Progenitor cell of endocrine pancreas (in vitro differentiated cells): ENCODE measurements at places on chromosomes 2 and 18.

DNA sequence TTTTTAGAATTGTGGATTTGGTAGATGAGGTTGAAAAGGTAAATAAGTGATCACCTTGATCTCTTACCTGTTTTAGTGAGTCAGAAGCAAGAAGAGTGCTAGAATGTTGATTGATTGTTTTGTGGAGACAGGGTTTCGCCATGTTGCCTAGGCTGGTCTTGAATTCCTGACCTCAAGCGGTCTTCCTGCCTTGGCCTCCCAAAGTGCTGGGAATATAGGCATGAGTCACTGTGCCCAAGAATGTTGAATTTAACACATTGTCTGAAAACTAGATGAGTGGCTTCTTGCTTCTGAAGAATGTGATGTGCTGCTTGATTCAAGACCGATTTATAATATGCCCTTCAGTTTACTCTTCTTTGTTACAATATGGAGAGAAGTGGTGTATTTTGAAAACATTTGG, 121.3 kb downstream of the FMNL2 start:
- no peak for DNase-seq

GRCh38 chr2:148720501-148721001, 76.0 kb downstream of the EPC2 start:
- no peak for DNase-seq

GRCh38 chr2:229815858-229816257, 101.5 kb upstream of the DNER start:
- no peak for DNase-seq

GRCh38 chr18:46680784-46681695, 24.0 kb upstream of the LOXHD1 start:
- DNase-seq = no peak

DNA sequence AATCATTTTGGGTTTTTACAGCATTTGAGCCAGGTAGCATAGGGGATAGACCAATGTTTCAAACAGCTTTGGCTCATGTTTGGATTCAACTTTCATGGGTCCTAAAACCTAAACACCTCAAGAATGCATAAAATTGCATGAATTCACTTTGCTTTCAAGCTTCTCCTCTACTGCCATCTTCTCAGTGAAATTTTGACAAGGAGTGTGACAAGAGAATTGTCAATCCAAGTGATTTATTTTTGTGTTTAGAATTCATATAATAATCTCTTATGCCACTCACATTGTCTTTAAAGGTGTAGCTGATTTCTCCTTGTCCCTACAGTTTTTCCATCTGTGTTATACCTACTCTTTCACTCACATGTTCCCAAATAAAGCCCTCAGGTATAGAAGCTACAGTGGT, 264.8 kb upstream of the RND3 start:
- DNase-seq = no peak

- no peak for DNase-seq
Observed at GRCh38 chr2:101614127-101614759, 83.3 kb upstream of the MAP4K4 start.

DNA sequence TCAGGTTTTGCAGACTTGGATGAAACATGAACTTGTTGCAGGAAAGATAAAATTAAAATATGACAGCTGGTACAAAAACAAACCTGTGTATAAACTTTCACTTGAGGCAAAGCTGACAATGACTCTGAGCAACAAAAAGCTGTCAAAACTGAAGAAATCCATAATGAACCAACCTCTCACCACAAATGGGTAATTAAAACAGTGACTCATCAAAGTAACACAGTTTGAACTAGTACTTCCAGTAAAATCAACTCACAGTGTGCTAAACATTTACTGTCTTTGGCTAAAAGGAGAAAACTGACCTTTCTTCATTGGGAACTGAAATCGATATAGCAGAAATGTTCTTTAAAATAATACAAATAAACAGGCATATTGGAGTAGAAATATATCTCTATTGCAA, 209.7 kb downstream of the WDPCP start:
- no peak for DNase-seq

DNA sequence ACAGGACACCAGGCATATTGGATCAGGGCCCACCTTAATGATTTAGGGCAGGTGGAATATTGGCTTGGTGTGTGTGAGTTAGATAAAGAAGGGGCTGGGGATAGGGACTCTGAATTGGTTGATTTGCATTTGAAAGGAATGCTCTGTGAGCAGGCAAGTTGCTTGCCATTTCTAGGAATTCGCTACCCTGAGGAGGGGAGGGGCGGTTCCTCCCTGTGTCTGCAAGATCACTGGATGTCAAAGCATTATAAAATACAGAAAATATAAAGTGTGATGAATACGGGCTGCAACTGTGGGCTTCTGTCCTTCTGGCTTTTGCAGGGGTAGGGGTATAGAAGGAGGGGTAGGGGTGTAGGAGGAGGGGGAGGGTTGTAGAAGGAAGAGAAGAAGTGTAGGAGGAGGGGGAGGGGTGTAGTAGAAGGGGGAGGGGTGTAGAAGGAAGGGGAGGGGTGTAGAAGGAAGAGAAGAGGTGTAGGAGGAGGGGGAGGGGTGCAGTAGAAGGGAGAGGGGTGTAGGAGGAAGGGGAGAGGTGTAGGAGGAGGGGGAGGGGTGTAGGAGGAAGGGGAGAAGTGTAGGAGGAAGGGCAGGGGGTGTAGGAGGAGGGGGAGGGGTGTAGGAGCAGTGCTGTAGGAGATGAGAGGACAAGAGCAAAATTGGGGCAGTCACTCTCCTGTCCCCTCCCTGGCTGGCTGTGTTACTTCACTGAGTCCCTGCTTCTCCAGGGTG, 238.0 kb upstream of the COPS8 start:
- DNase-seq = no peak

DNA sequence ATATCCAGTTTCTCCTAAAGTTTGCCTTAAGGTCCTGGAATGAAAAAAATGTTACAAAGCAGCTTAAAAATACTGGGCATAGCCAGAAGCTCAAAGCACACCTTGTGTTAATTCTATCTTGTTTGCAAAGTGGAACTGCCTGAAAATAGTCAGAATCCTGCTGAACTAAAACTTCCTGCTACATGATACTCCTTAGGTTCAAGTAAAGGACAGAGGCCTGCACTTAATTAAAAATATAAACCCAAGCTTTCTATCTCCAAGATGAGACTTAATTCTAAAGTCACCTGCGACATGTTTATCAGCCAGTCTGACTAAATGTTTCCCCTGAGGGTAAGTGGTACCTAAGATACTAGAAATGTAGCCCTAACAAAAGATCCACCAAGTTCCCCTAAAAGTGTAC, 103.4 kb downstream of the CHST9 start:
- no peak for DNase-seq

- DNase-seq = peak; percentile 60
Observed at GRCh38 chr18:75455249-75456198, 28.0 kb upstream of the SMIM21 start.

- no peak for DNase-seq
Observed at GRCh38 chr2:23495661-23496114, 110.7 kb downstream of the KLHL29 start.

- peak; percentile 9 for DNase-seq
Observed at GRCh38 chr18:45775241-45775676, 50.2 kb upstream of the SIGLEC15 start.

- no peak for DNase-seq
Observed at GRCh38 chr2:36675579-36676282, 20.8 kb upstream of the VIT start.

- DNase-seq = peak; percentile 7
Observed at GRCh38 chr2:128325611-128326181, 7.0 kb upstream of the HS6ST1 start.

DNA sequence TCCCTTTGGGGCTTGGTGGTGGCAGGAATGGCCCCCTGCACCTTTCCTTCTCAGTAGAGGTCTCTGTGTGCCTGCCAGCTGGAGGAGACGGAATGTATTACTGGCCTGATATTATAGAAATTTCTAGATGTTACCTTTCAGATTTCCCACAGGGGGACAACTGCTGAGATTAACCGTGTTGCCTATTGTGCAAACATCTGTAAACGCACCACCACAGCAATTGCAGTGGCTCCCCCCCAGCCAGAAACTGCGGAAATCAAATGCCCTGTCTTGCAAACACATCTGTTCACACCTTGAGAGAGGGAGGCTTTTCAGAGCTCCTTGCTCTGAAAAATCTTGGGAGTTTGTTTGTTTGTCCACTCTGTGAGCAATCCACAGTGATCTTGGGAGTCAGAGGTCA, 270.0 kb upstream of the RAB12 start:
- DNase-seq = no peak

DNA sequence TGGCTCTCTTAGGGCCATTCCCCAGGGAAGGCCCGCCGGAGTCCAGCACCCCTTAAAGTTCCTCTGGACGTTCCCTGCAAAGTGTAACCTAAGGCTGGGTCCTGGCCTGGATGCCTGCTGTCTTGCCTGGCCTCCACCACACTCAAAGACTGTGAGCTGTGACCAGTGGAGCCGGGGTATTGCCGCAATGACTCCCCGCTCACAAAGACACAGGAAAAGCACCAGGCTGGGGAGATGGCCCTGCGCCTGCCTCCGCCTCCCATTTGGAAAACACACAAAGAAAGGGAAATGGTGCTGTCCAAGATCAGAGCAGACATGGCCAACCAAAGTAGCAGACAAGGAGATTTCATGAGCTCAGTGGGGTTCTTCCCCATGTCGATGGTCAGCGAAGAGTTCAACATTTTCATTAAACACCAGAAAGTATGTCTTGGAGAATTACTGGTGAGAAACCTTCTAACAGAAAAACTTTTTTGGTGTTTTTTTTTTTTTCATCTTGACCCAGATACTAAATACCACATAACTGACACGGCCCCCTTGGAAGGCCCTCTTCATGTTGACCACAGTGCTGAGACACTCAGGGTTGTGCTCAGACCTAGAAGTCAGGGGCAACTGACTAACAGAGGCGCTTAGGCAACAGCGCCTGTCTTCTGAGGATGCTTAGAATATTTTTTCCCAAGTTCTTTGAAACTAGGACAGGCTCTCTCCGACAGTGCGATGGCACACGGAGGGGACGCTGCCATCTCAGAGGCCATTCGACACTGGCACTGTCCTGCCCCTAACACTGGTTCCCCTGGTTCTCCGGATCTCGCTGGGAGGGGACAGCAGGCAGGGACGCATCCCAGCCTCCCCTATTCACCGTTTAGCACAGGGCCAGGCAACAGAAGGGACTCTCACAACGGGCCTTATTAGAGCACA, 226.4 kb upstream of the ID2 start:
- DNase-seq = no peak

DNA sequence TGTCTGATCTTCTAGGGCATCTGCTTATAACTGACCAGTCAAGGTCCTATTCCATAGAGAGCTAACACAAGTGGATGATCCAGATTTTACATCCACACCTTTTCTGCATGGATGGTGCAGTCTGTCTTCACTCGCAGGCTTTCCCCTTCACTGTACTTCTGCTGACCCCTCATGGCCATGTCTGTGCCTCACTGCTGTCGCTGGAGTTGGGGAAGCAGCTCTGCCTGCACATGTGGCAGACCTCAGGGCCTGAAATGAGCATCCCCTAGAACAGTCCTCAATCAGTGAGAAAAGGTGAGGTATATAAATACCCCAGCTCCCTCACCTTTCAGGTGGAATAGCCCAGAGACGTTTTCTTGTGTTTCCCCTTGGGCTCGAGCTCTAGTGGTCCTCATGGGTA, 233.8 kb downstream of the ANKRD36B start:
- no peak for DNase-seq

GRCh38 chr18:68713131-68713530, 1.8 kb downstream of the TMX3 start:
- DNase-seq = no peak
